ENCODE measurements at places on chromosomes 7 and 10.

GRCh38 chr7:23055582-23056178 is 41.8 kb upstream of the HYCC1 start:
- no peaks in the 10 kb centered on the region for H3K27me3 ChIP-seq
- no peak overlapping the region for H3K4me3 ChIP-seq
- no peaks in the 10 kb centered on the region for H3K36me3 ChIP-seq

GRCh38 chr7:55887821-55888247 is 578 bp downstream of the ZNF713 start:
- peak overlapping the region; percentile 82 for H3K4me3 ChIP-seq
- no peaks in the 10 kb centered on the region for H3K4me1 ChIP-seq
- no peaks in the 10 kb centered on the region for H3K27me3 ChIP-seq
- no peaks in the 10 kb centered on the region for H3K36me3 ChIP-seq
- no peak for DNase-seq
- H3K27ac ChIP-seq = peak overlapping the region; percentile 51

- H3K27me3 ChIP-seq = no peaks in the 10 kb centered on the region
- H3K36me3 ChIP-seq = peaks cover under 1% of the 10 kb centered on the region
- H3K27ac ChIP-seq = no peak overlapping the region
- no peak for DNase-seq
- H3K4me1 ChIP-seq = peaks cover 8% of the 10 kb centered on the region
- H3K4me3 ChIP-seq = no peak overlapping the region
Observed at GRCh38 chr10:110914431-110914830, 4.5 kb downstream of the BBIP1 start.

DNA sequence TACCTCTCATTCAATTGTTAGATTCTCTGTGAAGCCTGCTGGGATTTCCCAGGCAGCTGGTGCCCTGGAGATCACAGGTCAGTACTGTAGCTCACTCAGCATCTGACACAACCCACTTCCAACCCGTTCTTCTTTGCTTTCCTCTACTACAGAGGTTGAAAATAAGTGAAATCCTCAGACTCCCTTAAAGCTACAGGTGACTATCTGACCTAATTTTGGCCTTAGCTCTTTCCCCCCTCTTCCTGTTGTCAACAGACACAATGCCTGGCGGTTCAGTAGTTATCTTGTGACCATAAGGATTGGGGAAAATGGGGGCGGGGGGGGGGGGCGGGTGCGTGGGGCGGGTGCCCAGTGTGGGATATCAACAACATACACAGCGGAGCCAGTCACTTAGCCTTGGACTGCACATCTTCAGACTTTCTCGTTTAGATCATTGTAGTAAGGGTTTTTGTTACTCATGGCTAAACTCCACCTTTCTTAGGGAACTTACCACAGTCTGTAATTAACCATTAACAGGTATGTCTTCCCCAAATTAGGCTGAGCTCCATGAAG is 37.8 kb downstream of the MTPN start:
- H3K36me3 ChIP-seq = no peaks in the 10 kb centered on the region
- no peak overlapping the region for H3K4me3 ChIP-seq
- DNase-seq = no peak
- H3K27ac ChIP-seq = no peak overlapping the region

GRCh38 chr10:20132816-20133215 is 316.6 kb downstream of the PLXDC2 start:
- H3K36me3 ChIP-seq = no peaks in the 10 kb centered on the region
- H3K27ac ChIP-seq = no peak overlapping the region
- no peaks in the 10 kb centered on the region for H3K4me1 ChIP-seq
- no peak for DNase-seq
- no peaks in the 10 kb centered on the region for H3K27me3 ChIP-seq

- no peak overlapping the region for H3K4me3 ChIP-seq
- H3K4me1 ChIP-seq = no peaks in the 10 kb centered on the region
- peaks cover 16% of the 10 kb centered on the region for H3K36me3 ChIP-seq
- DNase-seq = no peak
- no peaks in the 10 kb centered on the region for H3K27me3 ChIP-seq
- H3K27ac ChIP-seq = no peak overlapping the region
Observed at GRCh38 chr7:77626586-77627308, 69.5 kb upstream of the RSBN1L start.

DNA sequence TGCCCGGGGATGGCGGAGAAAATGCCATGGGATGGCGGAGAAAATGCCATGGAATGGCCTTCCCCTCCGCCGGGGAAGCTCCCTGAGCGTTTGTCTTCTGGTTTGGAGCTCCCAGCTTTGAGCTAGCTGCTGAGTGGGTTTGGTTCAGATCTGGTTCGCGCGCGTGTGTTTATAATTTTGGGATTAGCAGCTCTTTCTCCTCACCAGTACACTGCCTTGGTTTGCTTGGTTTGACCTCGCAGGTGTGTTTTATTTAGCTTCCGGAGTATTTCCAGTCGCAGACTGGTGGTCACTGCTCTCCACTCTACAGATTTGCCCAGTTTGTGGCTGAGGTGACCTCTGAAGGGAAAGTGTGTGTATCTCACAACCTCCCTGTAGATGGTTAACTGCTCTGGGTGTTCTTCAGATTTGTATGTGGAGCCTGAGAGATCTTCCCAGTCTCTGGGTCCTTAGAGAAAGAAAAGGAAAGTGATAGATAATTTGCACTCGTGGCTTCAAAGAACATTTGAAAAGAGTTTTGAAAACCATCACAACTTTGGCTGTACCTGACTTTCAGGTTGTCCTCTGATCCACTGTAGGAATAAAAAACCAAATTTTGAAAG is 597 bp downstream of the ZNF277 start:
- H3K36me3 ChIP-seq = no peaks in the 10 kb centered on the region
- peaks cover 34% of the 10 kb centered on the region for H3K4me1 ChIP-seq
- H3K27ac ChIP-seq = peak overlapping the region; percentile 88
- no peaks in the 10 kb centered on the region for H3K27me3 ChIP-seq
- DNase-seq = no peak
- peak overlapping the region; percentile 91 for H3K4me3 ChIP-seq

GRCh38 chr7:134639683-134640279 is 6.9 kb upstream of the BPGM start:
- DNase-seq = no peak
- no peaks in the 10 kb centered on the region for H3K27me3 ChIP-seq
- H3K4me1 ChIP-seq = no peaks in the 10 kb centered on the region
- no peak overlapping the region for H3K27ac ChIP-seq
- no peak overlapping the region for H3K4me3 ChIP-seq
- H3K36me3 ChIP-seq = no peaks in the 10 kb centered on the region

GRCh38 chr7:83060218-83060617 is 102.5 kb downstream of the PCLO start:
- no peaks in the 10 kb centered on the region for H3K36me3 ChIP-seq
- H3K27ac ChIP-seq = no peak overlapping the region
- DNase-seq = no peak
- H3K27me3 ChIP-seq = no peaks in the 10 kb centered on the region

Data from tibial artery (tissue), 4 donors.